ENCODE measurements at places on chromosomes 12 and 14.

- DNase-seq: no peak
Measured at GRCh38 chr12:120822832-120823503, 81.2 kb downstream of the SPPL3 start.

- peak; percentile 82 for DNase-seq
Measured at GRCh38 chr14:68544081-68544892, 248.6 kb downstream of the ZFP36L1 start.

GRCh38 chr12:117343296-117343695 lies 18.1 kb downstream of the NOS1 start:
- no peak for DNase-seq

GRCh38 chr12:54009171-54010052 lies 627 bp downstream of the HOXC8 start:
- DNase-seq: no peak

GRCh38 chr14:101490771-101491170 lies 70.5 kb upstream of the DIO3 start:
- no peak for DNase-seq

DNA sequence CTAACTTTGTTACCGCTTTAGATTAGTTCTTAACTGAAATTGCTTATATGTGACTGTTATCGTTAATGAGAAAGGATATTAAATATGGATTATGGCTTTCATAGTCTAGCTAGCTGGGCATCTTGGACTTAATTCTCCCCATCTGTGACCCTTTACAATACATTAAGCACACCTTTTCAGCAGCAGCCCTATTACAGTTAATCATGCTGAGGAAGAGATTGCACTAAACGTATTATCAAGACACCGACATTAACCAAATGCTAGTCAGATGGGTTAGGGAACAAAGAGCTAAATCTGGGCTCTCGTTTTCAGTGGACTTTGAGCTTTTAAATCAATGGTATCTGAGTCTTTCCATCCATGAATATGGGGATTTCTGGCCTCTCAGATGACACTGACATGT lies 447.5 kb upstream of the DCN start:
- DNase-seq: no peak

DNA sequence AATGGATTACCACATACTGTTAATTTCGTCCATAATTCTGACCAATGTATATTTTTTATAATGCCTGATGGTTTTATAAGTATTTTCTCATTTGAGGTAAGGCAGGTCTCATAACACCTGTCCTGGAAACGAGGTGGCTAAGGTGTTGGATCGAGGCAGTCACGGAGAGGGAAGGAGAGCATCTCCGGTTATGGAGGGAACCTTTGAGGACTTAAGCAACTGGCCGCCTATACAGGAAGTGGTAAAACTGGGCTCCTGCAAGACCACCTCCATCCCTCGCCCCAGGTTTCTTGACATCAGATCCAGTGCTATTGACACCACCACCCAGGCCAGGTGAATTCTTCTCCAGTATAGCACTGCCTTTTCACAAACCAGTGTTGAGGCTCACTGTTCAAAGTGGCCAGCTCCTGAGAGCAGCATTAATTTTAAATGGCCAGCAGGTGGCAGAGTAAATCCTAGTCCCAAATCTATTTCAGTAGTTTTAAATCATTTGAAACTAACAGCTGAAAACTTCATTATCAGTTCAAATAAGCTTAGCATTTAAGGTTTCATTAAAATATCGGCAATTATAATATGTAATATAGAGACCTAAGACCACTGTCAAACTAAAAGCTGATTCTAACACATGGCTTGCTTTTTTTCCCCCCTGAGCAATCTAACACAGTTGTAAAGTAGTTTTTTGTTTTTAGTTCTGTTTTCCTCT lies 100.8 kb downstream of the PPM1A start:
- DNase-seq: peak; percentile 55

GRCh38 chr12:130563323-130563722 lies 152.8 kb downstream of the RIMBP2 start:
- DNase-seq: no peak
